ENCODE measurements at places on chromosomes 7 and 10.

DNA sequence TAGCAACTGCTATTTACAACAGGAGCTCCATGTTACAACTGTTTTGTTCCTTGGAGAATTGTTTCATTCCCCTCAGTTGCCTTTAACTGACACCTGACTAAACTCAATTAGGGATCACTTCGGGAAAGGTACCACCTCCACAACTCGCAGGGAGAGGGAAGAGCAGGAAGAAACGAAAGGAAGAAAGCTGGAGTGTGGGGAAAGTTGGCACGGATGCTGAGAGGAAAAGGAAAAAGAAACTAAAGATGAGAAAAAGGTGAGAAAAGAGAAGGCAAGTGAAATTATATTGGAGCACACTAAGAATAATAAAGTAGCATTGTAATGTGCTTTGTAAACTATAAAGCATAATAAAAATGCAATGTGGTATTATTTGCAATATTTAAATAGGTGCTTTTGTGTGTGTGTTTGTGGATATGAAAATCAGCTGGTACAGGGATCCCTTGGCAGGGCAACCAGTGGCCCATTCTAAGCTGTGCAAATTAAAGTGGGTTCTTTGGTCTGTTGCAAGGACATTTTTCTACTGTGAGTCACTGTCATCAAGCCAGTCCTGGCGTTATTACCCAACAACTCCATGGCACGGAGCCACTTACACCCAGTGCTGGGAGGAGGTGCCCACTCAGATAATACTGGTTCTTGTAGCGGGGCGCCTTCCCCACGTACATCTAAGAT, 45.9 kb downstream of the HIPK2 start:
- peak; percentile 90 for DNase-seq

DNA sequence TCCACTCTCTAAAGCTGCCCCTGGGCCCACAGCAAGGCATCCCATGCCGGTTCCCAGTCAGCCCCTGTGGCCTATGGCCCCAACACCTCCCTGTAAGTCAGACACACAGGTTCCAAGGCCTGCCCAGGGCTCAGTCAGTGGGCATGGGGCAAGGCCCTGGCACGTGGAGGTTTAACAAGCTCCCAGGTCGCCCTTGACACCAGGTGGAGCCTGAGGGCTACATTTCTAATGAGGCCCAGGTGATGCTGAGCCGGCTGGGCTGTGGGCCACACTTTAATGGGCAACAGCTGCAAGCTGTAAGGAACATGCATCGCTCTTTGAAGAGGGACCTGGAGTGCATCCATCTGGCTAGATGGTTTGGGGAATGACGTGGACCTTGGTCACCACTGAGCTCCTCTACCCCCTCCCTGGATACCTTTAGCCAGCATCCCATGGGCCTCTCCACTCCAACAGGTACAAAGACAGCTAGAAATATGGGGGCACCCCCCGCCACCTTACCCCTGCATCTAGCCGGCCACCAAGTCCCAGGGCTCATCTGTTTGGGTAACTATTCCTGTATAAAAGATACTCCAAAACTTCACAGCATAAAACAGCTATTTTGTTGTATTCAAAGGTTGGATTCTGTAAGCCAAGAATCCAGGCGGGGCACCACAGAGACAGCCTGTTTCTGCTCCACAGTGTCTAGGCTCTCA, 122.5 kb downstream of the OAT start:
- DNase-seq: peak; percentile 1

GRCh38 chr7:75762350-75762917, 9.6 kb downstream of the CCL26 start:
- peak; percentile 76 for DNase-seq

DNA sequence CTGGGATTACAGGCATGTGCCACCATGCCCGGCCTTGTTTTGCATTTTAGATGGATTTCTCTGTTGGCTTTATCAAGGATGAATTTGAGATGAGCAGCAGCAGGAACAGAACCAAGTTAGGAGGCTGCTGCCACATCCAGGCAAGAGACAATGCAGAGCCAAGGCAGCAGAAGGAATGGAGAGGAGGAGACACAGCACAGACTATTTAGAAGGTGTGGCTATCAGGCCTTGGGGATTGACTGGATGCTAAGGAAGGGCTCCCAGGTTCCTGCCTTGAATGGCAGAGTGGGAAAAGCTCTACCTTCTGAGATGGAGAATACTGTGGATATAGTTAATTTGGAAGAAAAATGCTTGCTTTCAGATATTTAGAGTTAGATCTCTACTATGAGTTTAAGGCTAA, 484.7 kb upstream of the C7orf33 start:
- DNase-seq: no peak

DNA sequence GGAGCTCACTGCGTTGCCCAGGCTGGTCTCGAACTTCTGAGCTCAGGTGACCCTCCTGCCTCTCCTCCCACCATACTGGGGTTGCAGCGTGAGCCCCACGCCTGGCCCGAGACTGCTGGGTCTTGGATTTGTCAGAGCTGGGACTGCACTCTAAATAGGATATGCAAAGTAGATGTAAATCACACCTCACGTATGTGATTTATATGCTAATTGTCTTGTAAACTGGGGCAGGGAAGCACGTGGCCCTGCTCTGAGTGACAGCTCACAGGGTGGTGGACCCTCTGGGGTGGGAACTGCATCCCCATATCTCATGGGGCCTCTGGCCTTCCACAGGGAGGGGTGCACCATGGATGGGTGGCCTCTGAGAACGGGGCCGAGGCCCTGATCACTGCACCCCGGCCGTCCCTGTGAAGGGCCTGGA, 34.1 kb downstream of the GET4 start:
- DNase-seq: peak; percentile 51

DNA sequence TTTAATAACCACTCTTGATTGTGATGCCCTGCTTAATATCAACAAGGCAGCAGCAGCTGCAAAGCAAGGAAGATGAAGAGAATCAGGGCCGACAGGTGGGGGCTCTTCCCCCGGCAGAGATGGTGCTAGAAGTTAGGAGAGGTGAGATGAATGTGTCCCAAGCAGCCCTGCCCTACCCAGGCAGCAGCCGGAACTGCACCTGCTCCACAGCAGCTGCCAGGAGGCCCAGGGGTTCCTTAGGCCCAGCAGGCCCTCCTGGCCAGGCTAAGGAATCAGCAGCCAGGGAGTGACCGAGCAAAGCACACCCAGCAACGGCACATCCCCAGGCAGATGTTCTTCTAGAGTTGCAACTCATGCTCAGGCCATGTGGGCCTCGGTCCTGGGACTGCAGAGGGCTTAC, 17.9 kb downstream of the AFAP1L2 start:
- no peak for DNase-seq

DNA sequence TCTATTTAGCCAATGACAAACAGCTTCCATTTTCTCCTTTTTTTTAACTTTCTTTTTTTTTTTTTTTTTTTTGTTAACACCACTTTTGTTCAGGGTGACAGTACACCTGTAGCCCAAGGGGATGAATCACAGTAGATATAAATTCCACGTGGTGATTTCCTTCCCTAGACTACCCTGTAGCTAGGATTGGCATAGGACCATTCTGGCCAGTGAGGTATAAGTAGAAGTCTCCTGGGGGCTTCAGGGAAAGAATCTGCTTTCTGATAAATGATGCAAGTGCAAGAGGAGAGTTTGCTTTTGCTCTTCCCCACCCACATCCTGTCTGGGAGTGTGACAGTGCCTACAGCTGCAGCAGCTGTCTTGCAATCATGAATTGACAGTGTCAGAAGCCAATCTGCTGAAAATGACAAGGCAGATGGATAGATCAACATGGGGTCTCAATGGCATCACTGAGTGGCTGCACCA, 63.2 kb upstream of the TOMM7 start:
- DNase-seq: no peak

GRCh38 chr10:93357680-93358079, 124.5 kb downstream of the MYOF start:
- peak; percentile 1 for DNase-seq

DNA sequence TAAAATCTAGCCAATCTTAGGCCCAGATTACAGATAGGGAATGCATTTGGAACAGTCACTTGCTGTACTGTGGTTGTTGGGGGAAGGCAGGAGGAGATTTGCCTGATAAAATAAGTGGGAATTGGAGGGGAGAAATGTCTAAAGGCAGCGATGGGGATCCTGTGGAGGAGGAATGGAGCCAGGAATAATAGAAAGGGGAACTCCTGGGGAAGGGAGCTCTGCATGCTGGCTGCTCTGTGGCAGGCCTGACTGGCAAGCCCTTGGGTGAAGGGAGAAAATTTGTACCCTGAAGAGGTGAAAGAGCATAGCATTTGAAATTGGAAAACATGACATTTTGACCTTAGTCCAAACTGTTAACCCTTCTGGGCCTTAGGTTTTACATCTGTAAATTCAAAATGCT, 13.7 kb downstream of the MMP21 start:
- no peak for DNase-seq

- DNase-seq: no peak
Measured at GRCh38 chr7:34530259-34530658, 127.8 kb upstream of the NPSR1 start.

GRCh38 chr10:91022924-91023699, 102.2 kb upstream of the ANKRD1 start:
- no peak for DNase-seq

GRCh38 chr10:100477970-100478369, 15.2 kb downstream of the WNT8B start:
- DNase-seq: no peak

- no peak for DNase-seq
Measured at GRCh38 chr10:108360187-108360586, 1195.7 kb upstream of the SORCS1 start.
